Stimulated activated CD8-positive, alpha-beta memory T cell treated with anti-CD3 and anti-CD28 coated beads, Interleukin-7, amount 100 ng/mL, for 4 hours (primary cell): ENCODE measurements at places on chromosomes 4 and X.

- DNase-seq, result no peak
Observed at GRCh38 chr4:60846678-60847077, 353.4 kb upstream of the ADGRL3 start.

GRCh38 chrX:22110729-22111494 lies 78.8 kb downstream of the PHEX start:
- no peak for DNase-seq

GRCh38 chr4:35604252-35604651 lies 640.1 kb downstream of the ARAP2 start:
- DNase-seq, result no peak

- DNase-seq, result no peak
Observed at GRCh38 chrX:49184294-49185281, 1.6 kb downstream of the PRICKLE3 start.

GRCh38 chr4:45063696-45064095 lies 337.3 kb upstream of the GNPDA2 start:
- no peak for DNase-seq

GRCh38 chrX:47215291-47215900 lies 3.1 kb upstream of the CDK16 start:
- DNase-seq, result no peak

DNA sequence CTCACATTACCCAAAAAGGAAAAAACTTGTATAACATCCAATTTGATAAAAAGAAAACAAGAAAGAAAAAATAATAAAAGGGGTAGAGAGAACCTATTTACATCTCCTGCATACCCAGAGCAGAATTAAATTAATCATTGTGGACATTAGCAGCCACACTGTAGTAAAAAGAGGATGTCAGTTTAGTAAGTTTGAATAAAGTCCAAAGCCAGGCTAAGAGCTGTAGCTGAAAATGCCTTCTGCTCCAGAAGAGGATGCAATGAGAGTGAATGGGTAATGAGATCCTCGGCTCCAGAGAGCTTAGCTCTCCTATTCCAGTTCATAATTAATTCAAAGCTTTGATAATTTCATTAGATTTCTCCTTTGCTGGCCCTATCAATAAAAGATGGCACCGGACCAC lies 78.2 kb downstream of the SLC10A7 start:
- no peak for DNase-seq

- no peak for DNase-seq
Observed at GRCh38 chr4:82362565-82362964, 11.2 kb downstream of the HNRNPD start.

DNA sequence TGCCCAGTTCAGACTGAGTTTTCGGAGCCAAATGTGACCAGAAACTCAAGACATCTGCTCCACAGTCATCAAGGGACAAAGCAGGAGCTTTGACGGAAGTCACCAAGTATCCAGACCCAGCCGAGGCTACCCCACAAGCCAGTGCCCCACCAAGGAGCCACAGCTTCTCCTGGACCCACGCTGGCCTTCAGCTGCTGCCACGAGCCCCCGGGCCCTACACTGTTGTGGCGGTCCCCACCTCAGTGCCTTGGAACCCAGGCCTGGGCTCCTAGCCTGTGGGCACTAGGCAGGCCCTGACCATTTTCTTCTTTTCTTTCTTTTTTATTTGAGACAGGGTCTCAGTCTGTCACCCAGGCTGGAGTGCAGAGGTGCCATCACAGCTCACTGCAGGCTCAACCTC lies 82.1 kb upstream of the NKX1-1 start:
- no peak for DNase-seq

GRCh38 chr4:100983426-100983825 lies 363.9 kb downstream of the PPP3CA start:
- no peak for DNase-seq

DNA sequence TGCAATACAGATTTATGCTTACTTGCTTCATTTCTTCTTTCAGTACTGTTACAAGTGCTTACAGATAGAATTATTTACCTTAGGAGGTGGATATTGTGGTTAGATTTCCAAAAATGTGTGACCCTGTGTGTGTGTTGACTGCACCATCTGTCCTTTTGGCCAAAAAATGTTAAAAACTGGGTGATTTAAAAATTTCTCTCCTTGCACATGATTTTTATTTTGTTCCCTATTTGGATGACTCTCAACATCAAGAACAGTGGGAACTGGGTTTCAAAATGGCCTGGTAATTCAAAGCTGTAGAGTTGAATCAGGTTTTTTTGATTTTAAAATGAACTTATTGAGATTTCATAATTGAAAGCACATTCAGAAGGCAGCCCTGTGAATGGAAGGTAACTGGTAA lies 1132.9 kb downstream of the RAPGEF2 start:
- no peak for DNase-seq

GRCh38 chr4:38762560-38762959 lies 20.2 kb downstream of the TLR10 start:
- DNase-seq, result no peak

- no peak for DNase-seq
Observed at GRCh38 chr4:14767142-14767541, 235.1 kb upstream of the CPEB2 start.

GRCh38 chrX:47561659-47562151 lies 700 bp downstream of the ARAF start:
- no peak for DNase-seq

DNA sequence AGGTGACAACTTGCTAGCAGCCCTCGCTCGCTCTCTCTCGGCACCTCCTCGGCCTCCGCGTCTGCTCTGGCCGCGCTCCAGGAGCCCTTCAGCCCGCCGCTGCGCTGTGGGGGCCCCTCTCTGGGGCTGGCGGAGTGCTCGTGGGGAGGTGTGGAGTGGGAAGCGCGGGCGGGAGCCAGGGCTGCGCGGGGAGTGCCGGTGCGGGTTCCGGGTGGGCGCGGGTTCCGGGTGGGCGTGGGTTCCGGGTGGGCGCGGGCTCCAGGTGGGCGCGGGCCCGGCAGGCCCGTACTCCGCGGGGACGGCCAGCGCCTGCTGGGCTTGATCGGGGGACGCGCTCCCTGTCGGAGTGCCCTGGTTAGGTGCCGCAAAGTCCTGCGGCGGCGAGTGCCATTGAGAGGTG lies 384.3 kb downstream of the GPM6A start:
- DNase-seq, result no peak

DNA sequence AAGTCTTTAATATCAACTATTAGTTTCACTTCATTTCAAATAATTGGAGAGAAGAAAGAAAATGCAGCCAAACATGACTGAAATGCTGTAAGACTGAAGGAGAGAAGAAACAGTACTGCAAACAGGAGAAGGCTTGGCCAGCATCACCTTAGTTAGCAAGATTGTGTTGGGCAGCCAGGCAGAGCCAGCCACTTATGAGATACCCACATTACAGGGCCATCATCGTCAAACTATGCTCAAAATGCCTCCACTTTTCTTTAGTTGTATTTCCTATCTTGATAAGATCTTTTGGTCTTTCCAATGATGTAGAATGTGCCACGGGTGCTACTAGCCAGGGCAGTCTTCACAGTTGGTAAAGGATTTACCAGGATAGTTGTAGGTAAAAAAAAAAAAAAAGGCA lies 10.9 kb upstream of the IRF2 start:
- DNase-seq, result no peak

DNA sequence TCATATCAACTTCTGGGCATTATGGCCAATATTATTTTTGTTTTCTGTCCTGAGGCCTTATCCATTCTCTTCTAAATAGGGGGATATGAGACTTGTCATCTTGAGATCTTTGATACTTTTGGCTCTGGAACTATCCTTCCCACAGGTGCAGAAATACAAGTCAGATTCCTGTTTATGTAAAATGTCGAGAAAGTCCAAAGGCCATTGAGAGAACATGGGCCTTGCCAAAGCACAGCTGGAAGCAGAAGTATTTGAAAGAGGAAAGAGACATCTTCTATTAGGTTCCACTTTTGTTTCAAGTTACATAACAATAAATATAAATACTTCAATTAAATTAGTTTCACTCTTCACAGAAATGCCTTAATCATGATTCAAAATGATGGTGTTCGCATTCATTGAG lies 20.8 kb upstream of the PRSS48 start:
- DNase-seq, result no peak

- no peak for DNase-seq
Observed at GRCh38 chr4:150316332-150317205, 238.3 kb downstream of the DCLK2 start.

DNA sequence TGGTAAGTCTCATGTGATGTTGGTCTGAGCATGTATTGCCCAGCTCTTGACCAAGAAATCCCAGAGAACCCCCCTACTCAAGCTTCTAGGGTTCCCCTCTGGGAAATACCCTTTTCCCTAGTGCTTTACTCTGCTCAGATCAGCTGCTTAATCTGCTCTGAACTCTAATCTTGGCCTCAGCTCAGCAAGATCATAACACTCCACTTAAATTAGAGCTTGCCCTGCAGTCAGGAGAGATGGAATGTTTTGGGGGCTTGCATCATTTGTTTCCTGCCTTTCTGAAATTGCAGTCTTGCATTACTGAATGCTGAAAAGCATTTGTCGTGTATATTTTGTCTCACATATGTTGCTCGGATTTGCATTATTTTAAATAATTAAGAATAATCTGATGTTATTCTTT lies 1153.6 kb downstream of the FSTL5 start:
- no peak for DNase-seq

DNA sequence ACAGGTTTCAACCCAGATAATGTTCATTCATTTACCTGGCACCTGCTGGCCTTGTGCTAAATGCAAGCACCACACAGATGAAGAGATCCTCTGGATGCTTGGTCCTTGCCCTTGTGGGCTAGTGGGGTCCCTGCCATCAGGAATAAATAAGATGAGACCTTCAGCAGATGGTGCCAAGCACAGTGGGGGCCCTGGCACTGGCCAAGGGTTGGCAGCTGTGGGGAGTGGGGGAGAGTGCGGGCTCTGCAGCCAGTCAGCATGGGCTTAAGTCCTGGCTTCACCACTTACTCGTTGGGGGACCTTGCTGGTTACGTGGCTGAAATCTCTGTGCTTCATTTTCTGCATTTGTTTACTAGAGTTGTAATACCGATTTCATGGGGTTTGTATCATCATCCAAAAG lies 6.9 kb downstream of the LAP3 start:
- DNase-seq, result no peak

DNA sequence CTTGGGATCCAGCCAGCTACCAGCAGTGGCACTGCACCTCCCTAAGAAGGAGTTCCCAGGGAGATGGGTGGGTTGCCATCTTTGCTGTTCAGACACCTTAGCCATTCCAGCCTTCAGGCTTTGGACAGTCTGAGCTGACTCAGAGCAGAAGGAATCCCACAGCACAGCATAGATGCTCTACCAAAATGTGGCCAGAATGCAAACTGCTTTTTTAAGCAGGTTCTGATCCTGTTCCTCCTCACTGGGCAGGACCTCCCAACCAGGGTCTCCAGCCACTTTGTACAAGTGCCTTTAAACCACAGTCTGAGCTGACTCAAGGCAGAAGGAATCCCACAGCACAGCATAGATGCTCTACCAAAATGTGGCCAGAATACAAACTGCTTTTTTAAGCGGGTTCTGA lies 209.0 kb downstream of the NPNT start:
- DNase-seq, result no peak
